ENCODE measurements at places on chromosomes 2 and 18.

- no peak for DNase-seq
These were observed 25.7 kb downstream of the RHOB start for GRCh38 chr2:20472569-20472968.

GRCh38 chr2:106053581-106053980 is 140.5 kb downstream of the UXS1 start:
- no peak for DNase-seq

GRCh38 chr2:219571311-219572236 is at the start of gene OBSL1:
Gene OBSL1 (minus strand): TSS chr2:219571539. CDS start chr2:219571232, 307 bp downstream.
- DNase-seq, result peak; percentile 98

DNA sequence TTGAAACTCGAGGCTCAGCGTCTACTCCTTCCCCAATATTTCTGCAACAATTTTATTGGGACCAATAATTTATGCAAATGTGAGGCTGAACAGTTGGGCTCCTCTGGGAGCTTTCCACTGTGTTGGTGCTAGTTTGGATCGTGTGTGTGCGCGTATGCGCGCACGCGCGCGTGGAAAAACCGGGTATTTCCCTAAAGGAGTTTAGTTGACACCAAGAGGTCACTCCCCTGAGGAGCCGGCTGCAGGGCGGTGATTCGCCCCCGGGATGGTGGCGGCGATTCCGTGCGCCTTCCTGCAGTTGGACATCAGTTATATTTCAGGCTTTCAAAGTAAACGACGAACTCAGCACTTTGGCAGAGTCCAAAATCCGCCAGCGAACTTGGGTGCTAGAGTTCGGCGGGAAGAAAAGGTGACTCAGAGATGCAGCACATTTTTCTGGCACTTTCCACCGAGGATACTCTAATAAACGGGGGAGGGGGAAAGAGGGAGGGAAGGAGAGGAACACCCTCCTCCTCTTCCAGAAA is 186.5 kb upstream of the FANCL start:
- DNase-seq, result no peak

GRCh38 chr2:237594514-237594871 is 4.0 kb upstream of the RAB17 start:
- DNase-seq, result no peak

- DNase-seq, result no peak
These were observed 64.8 kb downstream of the BCL2L11 start for GRCh38 chr2:111185361-111186022.

All from osteoblast (primary cell).